Posterior vena cava (tissue), 2 donors: ENCODE measurements at places on chromosomes 7 and 10. TPM values are rescaled to one million over a fixed set of nuclear protein-coding genes. Genes with fewer than 3 reads are reported as not detected.

GRCh38 chr10:5043716-5044115 is 40.1 kb upstream of the AKR1C2 start:
- no peak for DNase-seq

The TOMM7 gene
- total RNA-seq, result 235 TPM

- no peak for DNase-seq
Measured at GRCh38 chr10:102101152-102101551, 19.0 kb downstream of the LDB1 start.

GRCh38 chr7:98240961-98241673 is 10.9 kb downstream of the TECPR1 start:
- DNase-seq, result no peak

GRCh38 chr7:3233301-3233700 is 67.8 kb upstream of the SDK1 start:
- no peak for DNase-seq

The GDF2 gene
- not detected for total RNA-seq

GRCh38 chr7:36633377-36633776 is 90.9 kb downstream of the AOAH start:
- DNase-seq, result no peak

GRCh38 chr10:1104971-1105370 is 48.8 kb downstream of the WDR37 start:
- no peak for DNase-seq

DNA sequence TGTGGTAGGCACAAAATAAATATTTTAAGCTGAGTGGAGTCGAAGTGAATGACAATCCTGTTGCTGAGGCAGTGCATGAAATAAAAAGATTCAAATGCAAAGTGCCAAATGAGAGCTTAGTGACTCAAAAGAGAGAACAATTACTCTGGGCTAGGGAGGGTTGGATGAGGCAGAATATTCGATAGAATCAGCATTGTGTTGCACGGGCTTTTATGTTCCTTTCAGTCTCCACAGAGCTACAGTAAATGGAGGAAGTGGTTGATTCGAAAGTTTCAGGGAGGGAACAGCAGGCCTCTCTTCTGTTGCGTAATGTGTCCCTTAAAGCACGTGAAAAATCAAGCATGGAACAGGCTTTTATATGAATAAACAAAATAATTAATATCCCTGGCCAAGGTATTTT is 599.3 kb upstream of the CELF2 start:
- DNase-seq, result no peak

DNA sequence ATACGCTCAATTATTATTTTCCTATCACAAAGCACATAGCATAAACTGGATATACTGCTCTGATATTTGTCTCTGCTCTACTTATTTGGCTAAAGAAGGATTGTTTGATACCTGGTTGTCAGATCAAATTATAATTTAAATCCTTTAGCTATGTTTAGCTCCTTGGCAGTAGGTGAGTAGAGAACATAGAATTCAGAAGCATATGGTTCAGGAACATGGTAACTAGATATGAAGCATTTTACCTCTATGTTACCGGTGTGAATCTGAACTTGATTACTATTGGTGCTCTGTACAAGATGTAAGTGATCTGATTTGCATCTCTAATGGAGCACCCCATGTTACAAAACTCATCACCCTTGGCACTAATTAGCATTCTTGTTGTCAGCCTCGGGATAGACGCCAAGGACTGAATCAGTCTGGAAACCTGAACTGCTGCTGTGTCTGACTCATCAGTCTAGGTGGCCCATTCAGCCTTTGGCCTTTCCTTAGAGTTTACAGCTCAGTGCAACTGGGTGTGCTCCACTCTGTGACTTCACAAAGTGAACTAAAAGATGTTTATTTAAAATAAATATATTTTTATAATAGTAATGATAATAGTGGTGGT is 12.3 kb upstream of the MYPN start:
- no peak for DNase-seq

DNA sequence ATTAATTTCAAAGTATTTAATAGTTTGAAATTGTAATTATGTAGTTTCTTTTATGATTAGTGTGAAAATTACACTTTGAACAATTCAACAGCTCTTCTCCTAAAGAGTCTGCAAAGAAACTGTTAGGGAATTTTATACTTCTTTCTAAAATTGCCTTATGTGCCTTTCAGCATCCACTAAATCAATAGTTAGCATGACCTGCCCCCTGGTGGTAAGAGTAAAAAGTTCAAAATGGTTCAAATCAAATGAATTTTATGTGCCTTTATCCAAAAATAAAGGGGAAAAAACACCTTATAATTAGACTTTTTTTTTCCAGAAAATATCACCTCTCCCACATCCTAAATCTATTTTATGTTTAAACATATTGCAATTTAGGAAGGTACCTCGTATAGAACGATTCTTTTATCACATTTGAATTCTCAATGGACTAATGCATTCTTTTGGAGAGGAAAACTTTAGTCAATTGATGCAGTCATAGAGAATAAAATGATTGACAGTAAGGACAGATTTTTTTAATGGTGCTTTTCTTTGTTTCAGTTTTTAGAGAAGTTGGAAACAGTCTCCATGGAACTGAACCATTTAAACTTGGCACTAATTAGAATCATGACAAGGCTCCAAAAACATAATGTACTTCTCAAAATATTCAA is 163.7 kb downstream of the SEMA3D start:
- DNase-seq, result no peak

The AGAP5 gene
- 7.3 TPM for total RNA-seq

DNA sequence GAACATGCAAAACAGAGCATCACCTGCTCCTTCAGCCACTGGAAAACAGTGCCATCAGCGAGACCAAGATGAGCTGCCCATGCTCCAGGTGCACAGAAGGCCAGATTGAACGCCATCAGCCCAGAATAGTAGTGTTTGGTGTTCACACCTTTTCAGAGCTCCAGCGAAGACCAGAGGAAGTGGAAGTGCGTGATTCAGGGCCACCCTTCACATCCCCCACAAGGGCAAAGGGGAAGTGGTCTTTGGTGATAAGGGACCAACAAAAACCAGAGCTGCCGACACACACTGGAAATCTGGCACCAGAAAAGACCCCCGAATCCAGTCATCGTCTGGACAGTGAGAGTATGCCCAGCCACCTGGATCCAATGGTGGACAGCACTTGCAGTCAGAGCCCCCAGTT is 29.5 kb upstream of the TMEM72 start:
- DNase-seq, result no peak

- no peak for DNase-seq
Measured at GRCh38 chr7:6622134-6622710, 6.8 kb downstream of the ZNF853 start.

DNA sequence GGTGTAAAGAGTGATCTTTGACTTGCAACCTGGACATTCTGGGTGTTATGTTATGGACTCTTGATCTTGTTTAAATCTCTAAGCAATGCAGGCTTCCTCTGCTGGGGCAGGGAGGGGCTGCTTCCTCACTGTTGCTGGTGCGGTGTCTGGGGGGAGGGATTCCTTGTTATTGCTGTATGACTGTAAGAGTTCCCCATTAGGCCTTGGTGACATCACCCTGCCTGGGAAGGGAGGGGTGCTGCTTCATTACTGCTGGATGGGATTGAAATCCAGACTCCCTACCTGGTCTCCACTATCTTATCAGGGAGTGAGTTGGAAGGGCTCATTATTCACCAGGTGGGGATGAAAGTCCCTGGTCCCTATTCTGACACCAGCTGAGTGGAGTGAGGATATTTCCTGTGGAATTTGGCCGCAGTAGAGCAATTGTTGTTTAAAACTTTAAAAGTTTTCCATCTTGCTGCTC is 8.8 kb downstream of the OGDH start:
- DNase-seq, result no peak

GRCh38 chr10:131577786-131578471 is 266.4 kb upstream of the TCERG1L start:
- peak; percentile 80 for DNase-seq

The FGFBP3 gene
- total RNA-seq, result 1.00 TPM

GRCh38 chr10:25059990-25060389 is 43.6 kb downstream of the THNSL1 start:
- peak; percentile 91 for DNase-seq

GRCh38 chr7:103114576-103115008 is 34.3 kb downstream of the NAPEPLD start:
- DNase-seq, result no peak

GRCh38 chr10:3060481-3060889 is 6.9 kb upstream of the PFKP start:
- DNase-seq, result no peak

The UNCX gene
- not detected for total RNA-seq

DNA sequence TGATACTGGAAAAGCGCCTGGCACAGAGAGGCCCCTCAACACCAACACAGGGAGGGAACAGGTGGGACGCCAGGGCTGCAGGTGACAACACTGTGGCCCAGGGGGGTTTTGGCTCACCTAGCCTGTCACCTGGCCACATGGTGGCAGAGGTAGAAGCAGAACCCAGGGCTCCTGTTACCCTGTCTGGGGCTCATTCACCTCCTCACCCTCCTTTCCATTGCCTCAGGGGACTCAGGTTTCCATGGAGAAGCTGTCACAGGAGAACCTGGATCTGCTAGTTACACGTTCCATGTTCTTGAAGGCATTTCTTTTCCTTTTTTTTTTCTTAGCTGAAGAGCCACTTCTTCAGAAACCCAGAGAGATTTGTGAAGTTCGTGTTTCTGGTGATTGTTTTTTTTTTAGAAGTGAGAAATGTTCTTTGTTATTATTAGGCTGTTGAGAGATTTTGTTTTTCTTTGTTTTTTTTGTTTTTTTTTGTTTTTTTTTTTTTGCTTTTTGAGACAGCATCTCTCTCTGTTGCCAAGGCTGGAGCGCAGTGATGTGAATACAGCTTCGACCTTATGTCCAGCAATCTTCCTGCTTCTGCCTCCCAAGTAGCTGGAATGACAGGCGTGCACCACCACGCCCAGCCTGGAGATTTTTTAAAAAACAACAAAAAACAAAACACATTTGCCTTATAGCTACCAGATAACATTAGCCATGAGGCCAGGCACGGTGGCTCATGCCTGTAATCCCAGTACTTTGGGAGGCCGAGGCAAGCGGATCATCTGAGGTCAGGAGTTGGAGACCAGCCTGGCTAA is 16.0 kb downstream of the DENND2A start:
- no peak for DNase-seq

- DNase-seq, result no peak
Measured at GRCh38 chr7:48298779-48299178, 127.5 kb downstream of the ABCA13 start.

GRCh38 chr7:27111751-27112277 is 9.3 kb upstream of the HOXA2 start:
- no peak for DNase-seq

GRCh38 chr10:30857803-30858202 is 173.9 kb downstream of the ZNF438 start:
- DNase-seq, result peak; percentile 88

DNA sequence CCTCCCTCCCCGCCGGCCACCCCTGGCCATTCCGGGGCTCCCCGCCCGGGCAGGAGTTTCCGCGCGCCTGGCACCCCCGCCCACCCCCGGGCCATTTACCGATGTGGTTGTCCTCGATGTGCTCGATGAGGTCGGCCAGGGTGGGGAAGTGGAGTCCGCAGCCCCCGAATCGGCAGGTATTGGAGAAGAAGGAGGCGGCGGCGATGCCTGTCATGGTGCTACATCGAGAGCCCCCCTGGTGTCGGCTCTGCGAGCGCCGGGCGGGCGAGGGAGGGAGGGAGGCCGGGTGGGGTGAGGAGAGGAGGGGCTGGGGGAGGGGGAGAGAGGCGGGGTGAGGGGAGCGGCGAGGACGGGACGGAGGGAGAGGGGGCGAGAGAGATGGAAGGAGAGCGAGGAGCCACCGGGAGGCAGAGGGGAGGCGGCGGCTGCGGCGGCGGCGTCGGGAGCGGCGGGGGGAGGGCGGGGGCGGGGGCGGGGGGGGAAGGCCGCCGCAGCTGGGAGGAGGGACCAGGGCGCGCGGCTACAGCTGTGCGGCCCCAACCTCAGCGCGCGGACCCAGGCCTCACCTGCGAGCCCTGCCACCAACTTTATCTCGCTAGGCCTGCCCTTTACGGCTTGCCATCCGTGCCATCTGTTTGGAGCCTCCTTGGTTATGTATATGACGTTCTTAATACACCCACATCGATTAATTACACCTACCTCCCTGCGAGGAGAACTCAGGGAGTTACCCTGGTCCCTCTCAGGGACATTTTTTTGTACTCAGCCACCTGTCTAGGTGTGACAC is at the start of gene JAZF1:
Gene JAZF1 (minus strand): TSS at position 432 of the 784 bp plus-strand sequence.
- DNase-seq, result peak; percentile 82

DNA sequence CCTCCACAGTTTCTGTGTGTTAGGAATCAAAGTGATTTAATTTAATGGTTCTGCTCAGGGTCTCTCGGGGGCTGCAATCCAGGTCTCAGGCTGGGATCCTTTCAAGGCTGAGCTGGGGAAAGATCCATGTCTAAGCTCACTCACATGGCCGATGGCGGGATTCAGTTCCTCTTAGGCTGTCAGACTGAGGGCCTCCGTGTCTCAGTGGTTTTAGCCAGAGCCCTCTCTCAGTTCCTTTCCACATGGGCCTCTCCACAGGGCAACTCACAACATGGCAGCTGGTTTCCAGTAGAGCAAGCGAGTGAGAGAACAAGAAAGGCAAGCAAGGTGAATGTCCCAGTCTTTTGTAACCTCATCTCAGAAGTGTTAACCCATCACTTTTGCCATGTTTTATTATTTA is 26.9 kb downstream of the CAV1 start:
- no peak for DNase-seq

The GRM3 gene
- total RNA-seq, result not detected

DNA sequence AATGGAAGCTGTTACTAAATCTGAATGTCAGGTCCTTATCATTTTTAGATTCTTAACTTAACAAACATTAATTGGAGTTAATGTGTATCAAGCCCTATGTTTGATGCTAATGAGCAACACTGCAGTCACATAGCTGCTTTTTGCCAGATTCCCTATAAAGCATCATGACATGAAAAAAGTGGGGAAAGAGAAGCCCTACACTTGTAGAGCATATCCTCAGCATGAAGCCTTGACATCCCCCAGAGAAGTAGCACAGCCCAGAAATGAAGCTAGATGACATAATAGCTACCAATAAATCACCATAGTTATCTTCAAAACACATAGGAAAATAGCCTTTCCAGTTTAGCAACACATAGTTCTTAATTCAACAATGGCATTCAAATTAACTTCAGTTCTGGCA is 49.2 kb upstream of the CDK1 start:
- DNase-seq, result no peak
